ENCODE measurements at places on chromosomes 3 and 15. TPM values are rescaled to one million over a fixed set of nuclear protein-coding genes. Genes with fewer than 3 reads are reported as not detected.

LPCAT4 gene
- 44.0 TPM for polyA plus RNA-seq

TMA7 gene
- 326 TPM for polyA plus RNA-seq

AMOTL2 gene
- 100 TPM for polyA plus RNA-seq

C15orf62 gene
- 2.1 TPM for polyA plus RNA-seq

MYLK gene
- polyA plus RNA-seq: 143 TPM

GOLGA8S gene
- 2.1 TPM for polyA plus RNA-seq

PRR20G gene
- polyA plus RNA-seq: not detected

GOLGA6A gene
- 0.51 TPM for polyA plus RNA-seq

DNA sequence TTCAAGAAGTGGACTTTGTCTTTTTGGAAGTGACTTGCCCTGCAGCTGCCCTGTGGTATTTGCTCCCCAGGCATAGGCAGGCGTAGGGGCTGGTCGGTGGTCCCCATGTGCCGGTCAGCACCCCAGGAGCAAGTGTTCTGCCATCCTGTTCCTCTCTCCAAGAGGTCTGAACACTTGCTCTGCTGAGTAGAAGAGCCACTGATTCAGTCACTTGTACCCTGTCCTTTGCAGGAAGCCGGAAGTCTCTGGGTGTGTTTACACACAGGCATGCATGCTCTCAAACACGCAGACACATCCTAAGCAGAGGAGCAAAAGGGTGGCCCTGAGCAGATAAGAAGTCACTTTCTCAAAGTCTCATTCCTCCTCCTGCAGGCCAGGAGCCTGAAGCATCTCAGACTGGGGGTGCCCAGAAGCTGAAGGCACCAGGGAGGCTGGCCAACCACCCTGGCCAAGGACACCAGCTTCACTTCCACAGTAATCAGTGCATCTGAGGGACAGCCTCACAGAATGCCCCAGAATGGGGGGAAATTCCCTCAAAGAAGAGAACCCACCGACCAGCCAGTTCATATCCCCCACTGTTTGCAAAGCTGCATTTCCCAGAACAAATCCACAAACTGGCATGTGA lies 88.7 kb upstream of the POMGNT2 start:
- DNase-seq: no peak

GRCh38 chr3:36063992-36064391 lies 316.3 kb upstream of the STAC start:
- DNase-seq: no peak

DNA sequence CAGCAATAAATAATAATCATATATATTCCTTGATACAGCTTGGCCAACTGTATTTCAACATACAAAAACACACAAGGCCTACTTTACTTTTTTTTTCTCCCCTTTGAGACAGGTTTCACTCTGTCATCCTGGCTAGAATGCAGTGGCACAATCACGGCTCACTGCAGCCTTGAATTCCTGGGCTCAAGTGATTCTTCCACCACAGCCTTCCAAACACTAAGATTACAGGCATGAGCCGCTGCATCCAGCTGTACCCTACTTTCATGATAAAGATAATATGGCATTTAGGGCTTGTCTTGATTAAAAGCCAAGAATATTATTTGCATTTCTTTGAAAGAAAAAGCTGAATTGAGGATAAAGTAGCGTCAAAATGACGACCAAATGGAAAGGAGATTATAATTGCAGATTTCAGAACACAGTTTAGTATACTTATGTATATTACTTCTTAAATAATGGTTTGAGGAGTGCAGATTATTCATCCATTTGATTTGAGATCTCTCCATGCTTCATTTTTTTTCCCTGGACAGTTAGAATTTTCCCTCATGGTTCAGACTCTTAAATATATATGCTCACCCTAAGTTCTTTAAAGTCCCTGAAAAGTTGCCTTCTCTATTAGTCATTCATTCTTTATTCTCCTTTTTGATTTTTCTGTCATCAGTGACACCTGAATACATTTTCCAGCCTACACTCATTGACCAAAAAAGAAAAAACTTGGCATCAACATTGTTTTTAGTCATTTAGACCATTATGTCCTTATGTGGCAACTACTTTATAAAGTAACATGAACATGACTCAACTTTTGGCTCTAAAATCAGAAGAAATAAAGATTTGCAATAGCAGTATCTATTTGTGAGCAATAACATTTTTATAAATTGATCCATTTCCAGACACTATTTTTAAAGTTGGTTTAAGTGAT lies 48.5 kb upstream of the MLF1 start:
- DNase-seq: no peak

- peak; percentile 47 for DNase-seq
Measured at GRCh38 chr3:8555725-8556472, 54.3 kb downstream of the LMCD1 start.

GRCh38 chr3:183208260-183208659 lies 44.8 kb upstream of the B3GNT5 start:
- DNase-seq: no peak

GRCh38 chr3:158486200-158486599 lies 84.8 kb upstream of the MLF1 start:
- no peak for DNase-seq

GRCh38 chr3:126040386-126040785 lies 43.5 kb downstream of the SLC41A3 start:
- no peak for DNase-seq

GRCh38 chr3:48270306-48270705 lies 29.4 kb downstream of the ZNF589 start:
- DNase-seq: no peak

- peak; percentile 24 for DNase-seq
Measured at GRCh38 chr3:124032311-124032880, 40.5 kb upstream of the ROPN1 start.

DNA sequence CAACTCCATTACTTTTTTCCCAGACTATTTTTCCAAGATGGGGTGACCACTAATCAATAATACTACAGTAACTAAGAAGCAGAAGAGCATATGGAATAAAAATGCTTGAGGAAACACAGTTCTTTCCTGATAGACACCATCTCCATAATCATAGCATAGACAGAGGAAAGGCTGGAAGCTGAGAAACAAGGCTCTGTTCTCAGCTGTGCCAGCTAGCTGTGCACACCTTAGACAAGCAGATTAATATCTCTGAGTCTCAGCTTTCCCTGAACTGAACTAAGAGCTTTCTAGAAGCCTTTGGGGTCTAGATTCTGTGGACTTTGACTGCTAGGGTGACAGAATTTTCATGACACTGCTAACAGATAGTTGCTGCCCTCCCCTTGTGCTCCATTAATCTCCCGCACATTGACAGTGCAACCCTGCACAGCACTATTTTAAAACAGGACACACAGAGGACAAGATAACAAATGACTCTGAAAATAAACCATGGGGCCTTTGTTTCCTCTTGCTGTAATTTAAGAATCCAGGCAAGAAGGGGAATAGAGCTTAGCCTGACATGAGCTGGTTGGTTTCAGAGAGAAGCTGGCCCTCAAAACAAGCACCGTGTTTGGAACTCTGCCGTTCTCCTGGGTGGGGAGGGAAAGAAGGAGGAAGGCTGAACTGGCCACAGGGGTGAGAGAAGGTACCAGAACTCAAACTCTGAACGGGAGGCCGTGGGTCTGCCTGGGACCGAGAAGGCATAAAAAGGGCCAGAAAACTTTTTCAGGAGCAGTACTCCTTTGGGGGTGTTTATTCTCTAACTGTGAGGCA lies 67.4 kb downstream of the ATP13A5 start:
- DNase-seq: peak; percentile 8

DNA sequence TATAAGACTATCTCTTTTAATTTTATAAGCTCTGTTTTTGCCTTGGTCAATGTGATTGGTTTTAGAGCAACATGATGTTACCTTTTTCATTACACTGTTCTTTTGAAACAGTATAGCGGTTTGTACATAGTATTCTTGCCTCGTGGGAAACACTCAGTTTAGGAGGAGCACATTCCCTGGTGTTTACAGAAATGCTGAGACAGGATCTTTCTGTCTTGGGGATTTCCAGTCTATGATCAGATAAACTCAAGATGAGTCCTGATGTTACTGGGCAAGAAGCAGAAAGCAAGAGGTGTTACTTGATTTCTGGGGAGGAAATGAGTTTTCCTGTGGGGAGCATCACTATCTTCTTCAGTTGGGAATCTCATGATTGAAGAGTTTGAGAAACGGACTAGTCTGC lies 2.5 kb downstream of the TMEM266 start:
- no peak for DNase-seq

- DNase-seq: no peak
Measured at GRCh38 chr15:31004220-31004733, 12.8 kb upstream of the MTMR10 start.

DNA sequence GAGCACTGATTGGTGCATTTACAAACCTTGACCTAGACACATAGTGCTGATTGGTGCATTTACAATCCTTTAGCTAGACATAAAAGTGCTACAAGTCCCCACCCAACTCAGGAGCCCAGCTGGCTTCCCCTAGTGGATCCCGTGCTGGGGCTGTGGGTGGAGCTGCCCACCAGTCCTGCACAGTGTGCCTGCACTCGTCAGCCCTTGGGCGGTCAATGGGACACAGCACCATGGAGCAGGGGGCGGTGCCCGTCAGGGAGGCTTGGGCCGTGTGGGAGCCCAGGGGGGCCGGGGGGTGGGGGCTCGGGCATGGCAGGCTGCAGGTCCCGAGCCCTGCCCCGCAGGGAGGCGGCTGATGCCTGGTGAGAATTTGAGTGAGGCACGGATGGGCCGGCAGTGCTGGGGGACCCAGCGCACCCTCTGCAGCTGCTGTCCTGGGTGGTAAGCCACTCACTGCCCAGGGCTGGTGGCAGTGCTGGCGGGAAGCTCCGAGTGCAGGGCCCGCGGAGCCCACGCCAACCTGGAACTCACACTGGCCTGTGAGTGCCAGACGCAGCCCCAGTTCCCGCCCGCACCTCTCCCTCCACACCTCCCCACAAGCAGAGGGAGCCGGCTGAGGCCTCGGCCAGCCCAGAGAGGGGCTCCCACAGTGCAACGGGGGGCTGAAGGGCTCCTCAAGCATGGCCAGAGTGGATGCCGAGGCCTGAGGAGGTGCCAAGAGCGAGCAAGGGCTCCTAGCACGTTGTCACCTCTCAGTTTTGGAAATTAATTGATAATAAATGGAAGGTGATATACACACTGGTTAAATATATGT lies 207.7 kb downstream of the RAP2B start:
- DNase-seq: no peak

DNA sequence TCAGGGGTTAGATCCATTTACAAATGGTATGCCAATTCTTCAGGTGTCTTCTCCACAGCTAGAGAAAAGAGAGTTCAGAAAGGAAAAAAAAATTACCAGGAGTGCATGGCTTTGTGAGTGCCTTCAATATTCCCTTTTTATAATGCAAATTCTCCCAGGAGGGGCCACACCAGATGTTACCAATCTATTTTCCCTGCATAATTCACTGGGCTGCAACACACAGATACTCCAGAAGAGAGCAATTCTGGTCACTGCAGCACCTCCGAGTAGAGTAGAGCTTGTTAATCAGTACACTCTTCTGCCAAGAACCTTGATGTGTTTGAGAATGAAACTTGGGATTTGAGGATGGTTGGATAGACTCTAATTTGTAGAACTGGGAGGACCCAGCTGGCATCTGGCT lies 80.7 kb upstream of the SPRED1 start:
- DNase-seq: no peak

DNA sequence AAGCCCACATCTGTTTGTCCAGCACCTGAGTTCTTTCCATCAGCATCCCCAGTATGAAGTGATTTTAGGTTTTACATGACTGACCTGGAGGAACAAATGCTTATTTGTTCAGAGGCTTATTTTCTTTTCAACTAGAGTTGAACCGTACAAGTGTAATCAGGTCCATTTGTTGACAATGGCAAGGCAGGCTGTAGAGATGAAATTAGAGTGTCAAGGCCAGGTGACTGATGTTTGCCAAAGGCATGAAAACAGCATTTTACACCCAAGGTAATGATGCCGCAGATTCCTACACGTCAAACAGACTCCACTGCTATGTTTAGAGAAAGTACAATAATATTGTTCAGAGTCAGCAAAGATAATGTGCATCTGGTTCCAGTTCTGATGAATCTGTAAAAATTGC lies 96.5 kb downstream of the KCNAB1 start:
- DNase-seq: no peak

- no peak for DNase-seq
Measured at GRCh38 chr3:153055779-153056178, 106.2 kb upstream of the RAP2B start.

DNA sequence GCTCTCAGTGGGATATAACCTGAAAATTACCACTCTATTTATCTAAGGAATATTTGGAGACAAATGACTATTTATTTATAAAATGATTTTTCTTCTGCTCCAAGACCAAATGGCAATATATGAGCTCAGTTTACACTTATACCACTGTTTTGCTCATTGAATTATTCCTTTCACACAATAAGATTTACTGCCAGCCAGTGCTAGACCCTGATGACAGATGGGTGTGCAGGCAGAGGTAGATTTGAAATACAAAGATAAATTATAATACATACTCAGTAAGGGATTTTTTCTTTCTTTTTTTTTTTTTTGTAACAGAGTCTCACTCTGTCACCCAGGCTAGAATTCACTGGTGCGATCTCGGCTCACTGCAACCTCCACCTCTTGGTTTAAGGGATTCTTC lies 980.3 kb downstream of the EPHA3 start:
- DNase-seq: no peak

- DNase-seq: no peak
Measured at GRCh38 chr3:77042882-77043281, 3.0 kb downstream of the ROBO2 start.

DNA sequence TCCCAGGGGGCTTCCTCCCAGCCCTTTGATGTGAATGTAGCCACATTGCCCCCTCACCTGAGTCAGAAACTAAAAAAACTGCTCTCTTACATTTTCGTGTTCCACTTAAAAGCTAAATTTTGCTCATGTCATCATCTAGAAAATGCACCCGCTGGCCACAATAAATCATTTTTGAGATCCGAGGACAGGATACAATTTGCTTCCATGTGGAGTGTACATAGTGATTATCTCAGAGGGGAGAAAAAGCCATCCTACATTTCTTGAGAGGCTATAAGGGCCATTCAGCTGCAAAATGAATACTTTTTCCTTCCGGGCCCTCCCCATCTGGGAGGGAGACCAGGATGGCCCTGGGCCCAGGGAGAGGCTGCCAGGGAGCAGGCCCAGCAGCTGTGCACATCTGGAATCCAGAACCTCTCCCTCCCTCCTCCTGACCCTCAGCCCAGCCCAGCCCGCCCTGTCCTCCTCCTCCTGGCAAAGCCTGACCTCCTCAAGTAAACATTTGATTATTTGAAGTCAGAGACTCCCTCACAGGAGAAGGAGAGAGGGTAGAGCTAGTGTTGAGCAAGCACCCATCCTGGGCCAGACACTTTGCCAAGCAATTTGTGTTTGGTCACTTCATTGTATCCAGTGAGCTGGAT lies 59.1 kb downstream of the CORO2B start:
- DNase-seq: no peak

DNA sequence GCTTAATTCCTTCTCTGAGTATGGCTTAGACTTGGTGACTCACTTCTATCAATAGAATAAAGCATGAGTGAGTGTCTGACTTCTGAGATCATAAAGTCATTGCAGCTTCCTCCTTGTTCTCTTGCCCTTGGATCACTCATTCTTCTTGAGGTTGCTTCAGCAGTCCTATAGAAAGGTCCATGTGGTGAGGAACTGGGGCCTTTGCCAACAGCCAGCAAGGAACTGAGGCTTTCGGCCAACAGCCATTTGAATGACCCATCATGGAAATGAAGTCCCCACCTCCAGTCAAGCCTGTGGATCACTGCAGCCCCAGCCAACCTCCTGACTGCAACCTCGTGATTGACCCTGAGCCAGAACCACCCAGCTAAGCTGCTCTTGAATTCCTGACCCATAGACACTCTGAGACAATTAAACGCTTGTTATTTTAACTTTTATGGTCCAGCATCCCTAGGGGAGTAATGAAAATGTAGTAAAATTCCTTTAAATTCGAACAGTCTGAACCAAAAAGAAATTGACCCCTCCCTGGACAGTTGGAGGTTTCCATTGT lies 84.5 kb downstream of the WDR76 start:
- DNase-seq: no peak

All from renal cortex interstitium (tissue), 15 donors.